ENCODE measurements at places on chromosomes 16 and 17.

GRCh38 chr16:11308493-11309283 lies 27.6 kb upstream of the PRM1 start:
- DNase-seq = no peak

DNA sequence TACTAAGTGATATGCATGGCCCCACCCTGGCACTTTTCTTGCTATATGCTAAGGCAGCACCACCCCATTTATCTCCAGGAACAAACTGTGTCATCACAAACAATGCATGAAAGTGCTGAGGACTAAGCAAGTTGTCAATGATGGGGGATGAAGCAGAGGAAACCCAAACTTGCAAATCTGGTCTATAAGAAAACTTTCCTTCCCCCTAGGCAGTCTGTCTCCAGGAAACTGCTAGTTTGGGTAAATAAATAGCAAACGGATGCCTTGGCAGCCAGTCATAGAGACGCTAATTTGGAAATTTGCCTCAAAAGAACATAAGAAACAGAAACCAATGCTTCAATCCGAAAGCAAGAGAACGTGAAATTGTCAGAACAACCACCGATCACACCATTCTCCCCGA lies 5.6 kb upstream of the HSBP1 start:
- DNase-seq = no peak

DNA sequence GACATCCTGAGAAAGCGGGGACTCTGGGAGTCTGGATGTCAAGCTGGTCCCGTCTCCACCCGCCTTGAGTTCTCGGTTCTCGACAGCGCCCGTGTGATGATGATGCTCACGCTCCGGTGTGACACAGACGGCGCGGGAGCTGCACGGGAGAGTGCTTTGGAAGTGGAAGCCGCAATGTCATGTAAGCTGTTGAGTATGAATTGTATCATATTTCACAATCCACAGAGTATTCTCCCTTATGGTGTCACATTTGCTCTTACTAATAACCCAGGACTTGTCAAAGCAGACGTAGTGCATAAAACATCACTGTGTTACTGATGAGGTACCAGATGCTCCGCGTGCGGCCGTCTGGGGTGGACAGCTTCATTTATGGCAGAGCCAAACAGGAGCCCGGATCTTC lies 217.5 kb upstream of the CHMP6 start:
- DNase-seq = no peak

DNA sequence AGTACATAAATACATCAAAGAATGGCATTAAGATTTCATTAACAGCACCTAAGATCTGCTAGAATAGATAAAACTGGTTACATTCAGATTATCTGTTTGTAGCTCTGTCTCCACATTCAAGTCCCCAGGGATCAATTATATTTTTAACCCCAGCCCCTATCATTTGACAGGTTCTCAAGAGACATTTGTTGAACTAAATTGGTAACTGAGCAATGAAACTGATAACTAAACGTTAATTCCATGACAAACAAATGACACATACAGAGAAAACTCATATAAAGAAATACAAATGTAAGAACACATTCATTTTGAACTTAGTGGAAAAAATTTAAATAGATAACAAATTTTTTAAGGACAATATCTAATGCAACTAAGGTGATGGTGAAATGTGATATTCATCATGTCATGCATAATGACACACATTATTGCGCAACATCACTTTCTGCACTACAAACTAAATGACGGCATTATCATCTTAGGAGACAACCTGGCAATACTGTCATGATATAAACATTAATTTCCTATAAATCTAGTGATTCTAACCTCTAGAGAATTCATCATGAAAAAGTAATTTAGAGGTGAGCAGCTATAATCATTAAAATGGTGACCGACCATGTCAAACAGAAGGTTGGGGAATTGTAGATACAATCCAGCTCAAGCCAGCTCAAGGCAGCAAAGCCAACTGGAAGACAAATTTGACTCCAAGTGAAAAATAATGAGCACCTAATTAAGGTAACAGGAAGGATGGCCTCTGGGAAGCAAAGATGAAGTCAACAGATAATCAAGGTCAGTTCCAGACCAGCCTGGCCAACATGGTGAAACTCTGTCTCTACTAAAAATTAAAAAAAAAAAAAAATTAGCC lies 9.5 kb downstream of the ARHGAP17 start:
- no peak for DNase-seq

DNA sequence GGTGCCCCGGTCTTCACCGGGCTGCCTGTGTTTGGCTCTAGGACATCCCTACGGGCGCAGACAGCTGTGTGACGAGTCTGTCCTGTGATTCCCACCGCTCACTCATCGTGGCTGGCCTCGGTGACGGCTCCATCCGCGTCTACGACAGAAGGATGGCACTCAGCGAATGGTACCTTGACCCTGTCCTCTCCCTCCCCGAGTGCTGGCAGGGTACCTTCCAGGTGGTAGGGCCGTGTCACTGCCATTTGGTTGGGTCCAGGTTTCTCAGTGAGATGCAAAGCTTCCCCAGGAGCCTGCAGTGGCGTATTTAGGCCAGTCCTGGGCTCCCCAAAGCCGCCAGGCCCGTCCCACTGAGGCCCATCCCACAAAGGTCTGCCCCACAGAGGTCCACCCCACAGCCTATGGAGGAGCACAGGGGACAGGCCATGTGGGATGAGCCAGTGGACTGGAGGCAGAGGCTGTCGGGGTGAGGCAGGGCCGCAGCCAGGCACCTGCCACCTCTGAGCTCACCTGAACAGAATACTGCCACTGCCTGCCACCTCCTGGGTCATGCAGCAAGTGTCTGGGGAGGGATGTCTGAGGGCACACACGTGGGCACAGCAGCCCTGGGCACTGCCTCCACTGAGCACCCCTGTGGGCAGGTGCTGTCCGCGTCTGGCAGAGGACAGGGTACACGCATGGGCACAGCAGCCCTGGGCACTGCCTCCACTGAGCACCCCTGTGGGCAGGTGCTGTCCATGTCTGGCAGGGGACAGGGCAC lies 31.4 kb upstream of the CHMP6 start:
- DNase-seq = no peak

DNA sequence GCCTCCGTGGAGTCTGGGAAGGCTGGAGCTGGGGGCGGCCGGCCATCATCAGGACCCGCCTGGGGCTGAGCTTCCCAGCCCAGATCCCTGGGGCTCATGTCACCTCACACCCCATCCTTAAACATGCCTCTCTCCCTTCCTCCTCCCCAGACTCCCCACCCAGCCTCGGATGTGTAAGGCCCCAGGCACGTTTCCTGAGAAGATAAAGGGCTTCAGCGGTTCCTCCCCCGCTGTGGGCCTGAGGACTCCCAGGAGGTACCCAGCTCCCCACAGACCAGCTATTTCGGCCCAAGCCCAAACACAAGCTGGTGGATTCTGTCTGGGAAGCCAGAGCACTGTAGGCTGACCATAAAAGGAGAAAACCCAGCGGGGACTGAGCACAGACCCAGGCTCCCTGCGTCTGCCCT lies 49.2 kb downstream of the MYH11 start:
- no peak for DNase-seq

- DNase-seq = no peak
These were observed 67.6 kb downstream of the ASIC2 start for GRCh38 chr17:33225509-33225908.

GRCh38 chr16:31427441-31428278 lies 500 bp downstream of the COX6A2 start:
- no peak for DNase-seq

DNA sequence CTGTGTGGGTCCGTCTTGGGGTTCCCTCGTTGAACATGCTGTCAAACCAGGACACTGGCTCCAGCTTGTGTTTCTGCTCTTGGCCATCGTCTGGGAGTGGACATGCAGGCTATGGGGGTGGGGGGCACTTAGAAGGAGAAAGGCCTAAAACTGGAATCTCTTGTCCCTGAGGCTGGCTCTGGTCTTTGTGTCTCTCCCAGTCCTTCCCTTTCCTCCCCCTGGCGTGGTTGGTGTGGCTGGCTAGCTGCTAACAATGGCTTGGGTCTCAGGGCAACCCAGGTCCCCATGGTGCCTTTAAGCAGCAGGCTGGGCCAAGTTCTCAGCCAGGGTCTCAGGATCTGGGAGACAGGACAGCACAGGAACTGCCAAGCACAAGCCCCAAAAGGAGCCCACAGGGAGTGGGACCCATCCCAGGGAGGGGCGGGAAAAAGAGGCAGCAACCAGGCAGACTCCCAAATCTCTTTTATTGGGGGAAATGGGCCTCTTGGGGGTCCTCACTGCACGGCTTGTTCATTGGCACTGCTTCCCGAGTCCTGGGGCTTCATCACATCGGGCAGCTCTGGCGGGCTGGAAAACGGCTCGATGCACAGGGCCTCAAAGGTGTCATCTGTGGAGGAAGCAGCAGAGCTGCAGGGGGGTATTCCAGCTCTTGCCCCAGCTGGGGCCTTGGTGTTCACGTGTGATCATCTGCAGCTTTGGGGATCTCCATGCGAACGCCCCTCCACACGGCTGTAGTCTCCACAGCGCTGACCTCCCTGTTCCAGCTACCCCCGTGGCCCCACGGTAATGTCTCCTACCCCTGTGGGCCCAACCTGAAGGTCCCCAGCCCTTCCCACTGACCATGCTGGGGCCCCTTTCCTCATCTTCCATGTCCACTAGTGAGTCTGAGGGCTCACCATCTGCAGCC lies 5.3 kb downstream of the ELOB start:
- no peak for DNase-seq

- no peak for DNase-seq
These were observed 7.5 kb downstream of the IFI35 start for GRCh38 chr17:43014020-43014648.

DNA sequence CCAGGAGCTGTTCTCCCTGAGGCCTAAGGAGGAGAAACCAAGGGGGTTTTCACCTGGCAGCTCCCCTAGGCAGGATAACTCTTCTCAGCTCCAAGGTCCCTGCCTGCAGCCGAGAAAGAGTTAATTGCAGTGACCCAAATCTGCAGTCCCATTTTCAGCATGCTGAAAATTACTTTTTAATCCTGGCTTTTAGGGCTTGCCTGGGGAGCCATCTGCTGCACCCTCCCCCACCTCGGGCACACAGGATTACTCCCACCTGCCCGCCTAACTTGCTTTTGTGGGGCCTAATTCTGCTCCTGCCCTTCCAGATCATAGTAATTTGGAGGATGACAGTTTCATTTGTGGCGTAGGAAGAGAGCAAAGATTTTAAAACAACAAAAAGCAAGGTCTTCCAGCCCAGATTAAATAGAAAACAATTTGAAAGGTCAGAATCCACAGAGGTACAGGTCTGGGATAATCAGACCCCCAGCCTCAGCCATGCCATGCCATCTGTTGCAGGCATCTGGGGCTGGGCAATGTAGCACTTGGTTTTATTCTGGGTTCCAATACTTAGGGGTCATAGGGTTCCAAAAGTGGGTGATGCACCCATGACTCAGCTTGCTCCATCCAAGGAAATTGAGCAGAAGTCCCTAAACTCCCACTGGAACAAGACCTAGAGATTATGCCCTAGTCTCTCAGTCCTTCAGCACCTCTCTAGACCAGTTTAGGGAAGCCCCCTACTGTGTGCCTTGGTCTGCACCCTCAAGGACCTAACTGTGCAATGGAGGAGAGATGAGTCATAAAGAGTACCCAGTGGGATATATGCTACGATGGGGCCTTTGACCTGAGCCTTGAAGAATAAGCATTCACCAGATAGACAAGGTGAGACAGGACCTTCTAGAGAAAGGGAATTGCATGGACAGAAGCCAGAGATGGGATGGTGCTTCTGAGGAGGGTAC lies 64.5 kb upstream of the NLK start:
- DNase-seq = no peak

GRCh38 chr16:55478827-55479429 lies at the start of gene MMP2:
Gene MMP2 (plus strand): TSS chr16:55479198. CDS start chr16:55479480, 282 bp downstream.
- DNase-seq = no peak

- DNase-seq = no peak
These were observed 23.7 kb upstream of the CYLD start for GRCh38 chr16:50718061-50718760.

- no peak for DNase-seq
These were observed 149.4 kb downstream of the AIPL1 start for GRCh38 chr17:6285486-6285885.

DNA sequence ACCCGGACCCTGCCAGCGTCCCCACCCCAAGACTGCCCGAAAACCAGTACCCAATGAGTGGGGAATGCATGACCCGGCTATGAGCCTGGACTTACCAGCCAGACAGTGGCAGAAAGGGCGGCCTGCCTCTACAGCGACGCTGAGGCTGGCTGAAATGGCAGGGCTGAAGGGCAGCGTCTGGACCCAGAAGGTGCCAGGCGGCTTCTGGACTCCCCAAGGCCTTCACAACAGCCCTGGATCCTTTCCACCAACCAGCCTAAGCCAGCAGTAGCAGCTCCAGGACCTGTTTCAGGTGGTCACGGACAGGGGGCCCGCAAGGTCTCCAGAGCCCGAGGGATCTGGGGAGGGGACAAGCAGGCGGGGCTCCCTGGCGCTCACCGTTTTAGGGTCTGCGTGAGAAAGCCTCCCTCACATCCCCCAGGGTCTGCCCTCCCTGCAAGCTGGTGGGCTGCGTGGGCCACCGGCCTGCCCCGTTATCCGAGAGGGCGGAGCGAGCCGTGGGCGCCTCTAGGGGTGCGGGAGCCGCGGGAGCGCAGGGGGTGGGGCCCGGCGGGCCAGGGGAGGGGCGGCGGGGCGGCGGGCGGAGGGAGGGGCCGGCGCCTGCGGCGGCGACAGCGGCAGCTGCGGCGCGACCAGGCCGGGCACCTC lies at the start of gene RIPOR1:
RIPOR1 (plus strand) TSS at position 608 of the 648 bp plus-strand sequence. CDS start 9,618 bp downstream, outside the sequence.
- DNase-seq = peak; percentile 47

GRCh38 chr16:23080329-23080728 lies 68.9 kb downstream of the USP31 start:
- no peak for DNase-seq

DNA sequence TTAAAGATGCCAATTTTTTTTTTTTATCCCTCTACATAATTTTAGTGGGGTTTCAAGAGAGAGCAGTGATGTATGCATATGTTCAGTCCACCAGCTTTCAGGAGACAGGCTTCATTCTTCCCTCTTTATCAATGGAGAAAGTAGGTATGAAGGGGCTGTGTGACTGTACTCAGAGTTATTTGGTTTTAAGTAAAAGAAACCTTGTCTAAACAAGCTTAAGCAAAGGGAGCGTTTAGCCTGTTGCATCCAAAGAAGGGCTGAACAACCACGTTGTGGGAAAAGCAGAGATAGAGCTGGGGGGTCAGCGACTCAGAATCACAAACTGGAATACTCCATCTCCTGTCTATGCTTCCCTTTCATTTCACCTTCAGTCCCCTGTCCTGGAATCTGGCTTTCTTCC lies 50.4 kb upstream of the HAS3 start:
- no peak for DNase-seq

DNA sequence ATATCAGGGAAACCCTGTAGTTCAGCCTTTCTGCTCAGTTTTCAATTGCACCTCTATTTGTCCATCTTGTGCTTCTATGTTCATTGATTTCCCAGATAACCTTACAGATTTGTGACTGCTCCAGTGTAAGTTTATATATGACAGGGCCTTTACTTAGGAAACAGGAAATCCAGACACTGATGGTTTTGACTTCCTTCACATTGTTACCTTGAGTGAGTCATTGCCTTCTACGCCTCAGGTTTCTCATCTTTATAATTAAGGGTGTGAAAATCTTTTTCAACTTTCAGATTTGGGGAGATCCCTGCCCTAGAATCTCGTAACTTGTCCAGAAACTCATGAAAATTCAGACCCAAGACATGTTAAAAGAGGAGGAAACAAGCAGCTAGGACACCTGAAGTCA lies 342.4 kb upstream of the TBX2 start:
- DNase-seq = no peak

GRCh38 chr17:74192950-74193781 lies 10.3 kb upstream of the RPL38 start:
- peak; percentile 39 for DNase-seq
